B cell (primary cell): ENCODE measurements at places on chromosomes 7 and 10.

DNA sequence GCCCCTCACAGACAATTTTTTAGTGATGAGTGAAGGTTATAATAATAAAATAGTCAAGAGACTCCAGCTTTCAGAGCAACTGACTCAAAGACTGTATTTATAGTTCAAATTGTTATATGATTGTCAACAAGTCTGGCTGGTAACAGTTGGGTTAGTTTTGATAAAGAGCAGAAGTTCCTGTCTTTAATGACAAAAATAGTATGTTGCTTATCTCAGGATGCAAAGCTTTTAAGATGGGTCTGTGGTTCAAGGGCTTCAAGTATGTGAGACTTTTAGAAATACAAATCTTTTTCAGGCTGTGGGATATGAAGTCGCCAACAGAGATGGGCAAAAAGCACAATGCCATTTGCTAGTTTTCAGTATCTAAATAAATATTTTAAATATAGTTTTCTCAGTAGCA is 118.4 kb downstream of the ABCA13 start:
- DNase-seq = no peak

DNA sequence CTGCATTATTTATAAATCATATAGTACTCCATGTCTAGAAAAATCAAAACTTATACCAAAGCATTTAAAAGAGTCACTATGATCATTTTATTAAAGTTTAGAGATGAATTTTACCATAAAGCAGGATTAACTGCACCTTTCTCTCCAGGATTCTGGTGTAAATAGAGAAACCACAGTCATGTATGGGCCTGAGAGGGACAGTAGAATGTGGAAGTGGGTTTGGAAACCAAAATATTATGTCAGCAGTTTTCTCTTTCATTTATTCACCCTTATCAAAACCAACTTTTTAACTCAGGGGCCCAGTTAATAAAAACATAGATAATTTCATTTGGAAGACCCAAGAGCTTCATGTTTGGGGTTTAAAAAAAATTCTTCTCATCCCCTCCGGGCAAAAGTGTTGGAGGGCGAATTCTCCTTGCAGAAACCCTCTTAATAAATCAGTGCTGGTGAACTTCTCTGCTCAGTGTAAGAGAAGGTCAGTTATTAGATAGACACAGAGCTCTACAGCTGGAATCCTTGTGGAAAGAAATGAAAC is 266.2 kb downstream of the CREB5 start:
- no peak for DNase-seq

DNA sequence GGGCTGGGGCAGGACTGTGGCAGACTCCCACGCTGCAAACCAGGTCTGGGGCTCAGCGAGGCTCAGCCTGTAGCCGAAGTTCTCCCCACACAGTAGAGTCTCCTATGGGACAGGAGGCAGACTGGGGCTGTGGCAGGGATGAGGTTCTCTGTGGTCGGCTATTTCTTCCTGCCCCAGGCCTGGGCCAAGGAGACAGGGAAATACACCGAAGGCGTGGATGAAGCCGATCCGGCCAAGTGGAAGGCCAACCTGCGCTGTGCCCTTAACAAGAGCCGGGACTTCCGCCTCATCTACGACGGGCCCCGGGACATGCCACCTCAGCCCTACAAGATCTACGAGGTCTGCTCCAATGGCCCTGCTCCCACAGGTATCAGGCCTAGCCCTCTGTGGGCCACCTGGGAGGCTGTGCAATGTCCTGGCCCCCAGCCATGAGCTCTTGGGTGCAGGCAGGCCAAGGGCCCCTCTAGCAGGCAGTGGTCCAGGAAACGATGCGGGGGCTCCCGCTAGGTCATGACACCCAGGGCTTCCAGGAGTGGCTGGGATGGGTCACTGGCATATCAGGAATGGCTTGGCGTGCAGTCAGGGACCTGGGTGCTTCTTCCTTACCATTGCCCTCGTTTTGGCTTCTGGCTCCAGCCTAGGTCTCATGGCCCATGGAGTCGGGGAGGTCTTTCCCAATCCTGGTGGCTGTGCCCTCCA is 8.1 kb downstream of the IRF5 start:
- no peak for DNase-seq

GRCh38 chr10:52322936-52323335 is 8.9 kb downstream of the DKK1 start:
- no peak for DNase-seq

DNA sequence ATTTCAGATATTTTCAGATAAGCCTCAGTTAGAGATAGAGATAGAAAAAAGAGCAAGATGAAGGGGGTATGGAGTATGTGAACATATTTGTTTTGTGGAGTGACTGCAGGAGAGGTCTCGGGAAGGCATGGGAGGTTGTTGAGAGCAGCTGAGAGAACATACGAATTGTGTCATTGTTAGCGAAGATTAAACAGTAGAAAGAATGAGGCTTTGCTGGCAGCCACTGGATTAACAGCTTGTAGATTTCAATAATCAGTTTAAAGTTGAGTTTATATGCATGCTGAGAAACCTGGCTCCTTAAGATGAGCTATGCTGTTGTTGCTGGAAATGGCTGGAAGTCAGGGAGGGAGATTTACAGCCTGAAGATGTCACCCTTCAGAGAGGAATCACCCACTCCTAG is 100.9 kb upstream of the SORCS3 start:
- DNase-seq = no peak

DNA sequence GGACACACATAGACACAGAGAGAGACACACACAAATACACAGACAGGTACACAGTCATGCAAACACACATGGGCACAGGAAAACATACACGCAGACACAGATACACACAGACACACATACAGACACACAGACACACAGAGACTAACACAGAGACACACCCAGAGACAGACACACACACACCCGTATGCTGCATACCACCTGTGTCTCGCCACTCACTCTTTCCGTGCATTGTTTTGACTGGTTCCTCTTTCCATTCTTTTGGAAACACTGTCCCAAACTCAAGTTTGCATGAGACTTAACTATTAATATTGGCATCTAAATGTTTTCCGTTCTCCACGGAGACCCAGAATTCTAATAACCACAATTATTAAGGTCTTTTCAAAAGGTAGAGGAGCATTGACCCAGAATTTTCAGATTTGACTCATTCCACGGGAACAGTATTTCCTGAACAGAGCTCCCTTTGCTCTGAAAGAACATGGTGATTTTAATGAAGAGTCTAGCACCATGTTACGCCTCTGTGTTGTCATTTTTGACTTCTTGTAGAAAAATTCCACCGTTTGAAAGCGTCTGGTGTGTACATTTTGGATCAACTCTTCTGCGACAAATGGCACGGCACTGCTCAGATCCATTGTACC is 141.2 kb upstream of the RNF32 start:
- no peak for DNase-seq

- DNase-seq = no peak
Observed at GRCh38 chr10:124798781-124799180, 2.8 kb upstream of the ABRAXAS2 start.

DNA sequence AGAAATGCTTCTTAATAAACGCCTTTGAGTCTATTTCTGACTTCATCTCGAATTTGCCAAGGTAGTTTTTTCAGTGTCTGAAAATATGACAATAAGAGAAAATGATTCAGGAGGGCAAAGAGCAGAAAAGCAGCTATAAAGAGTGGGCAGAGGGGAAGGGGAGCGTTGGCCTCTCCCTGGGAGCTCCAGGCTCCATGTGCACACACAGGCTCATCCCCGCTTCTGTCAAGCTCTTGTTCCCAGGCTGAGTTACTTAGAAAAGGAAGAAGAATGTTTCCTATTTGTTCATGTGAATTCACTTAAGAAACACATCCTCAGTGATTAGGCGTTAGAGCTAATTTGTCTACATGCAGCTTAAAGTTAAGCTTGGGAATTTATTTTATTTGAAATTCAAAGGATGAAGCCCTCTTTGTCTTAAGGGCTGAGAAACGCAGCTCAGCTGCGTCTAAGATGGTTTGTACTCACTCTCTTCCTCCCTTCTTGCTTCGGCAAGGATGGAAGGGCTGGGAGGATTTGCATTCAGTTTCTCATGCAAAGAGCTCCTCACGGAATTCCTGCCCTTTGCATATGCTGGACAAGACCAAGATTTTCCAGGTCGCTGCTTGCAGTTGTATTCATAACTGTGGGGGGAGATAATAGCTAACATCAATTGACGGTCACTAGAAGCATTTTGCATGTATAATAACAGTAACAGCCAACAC is 29.0 kb upstream of the ATXN7L1 start:
- DNase-seq = no peak

DNA sequence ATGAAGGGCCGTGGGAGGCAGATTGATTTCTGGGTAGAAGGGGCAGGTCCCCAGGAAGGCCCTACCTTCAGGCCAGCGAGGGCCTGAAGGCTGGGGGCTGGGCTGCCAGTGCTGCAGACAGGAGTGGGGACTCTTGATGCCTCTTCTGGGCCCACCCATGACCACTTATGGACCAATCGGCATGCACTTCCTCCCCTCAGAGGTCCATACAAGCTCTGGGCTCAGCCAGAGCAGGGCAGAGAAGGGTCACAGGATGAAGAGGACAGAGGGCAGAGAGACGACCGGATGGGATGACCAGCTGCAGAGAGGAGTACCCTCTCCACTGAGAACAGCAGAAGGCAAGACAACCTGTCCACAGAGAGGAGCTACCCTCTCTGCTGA is 120.1 kb downstream of the DYNC2I1 start:
- no peak for DNase-seq

DNA sequence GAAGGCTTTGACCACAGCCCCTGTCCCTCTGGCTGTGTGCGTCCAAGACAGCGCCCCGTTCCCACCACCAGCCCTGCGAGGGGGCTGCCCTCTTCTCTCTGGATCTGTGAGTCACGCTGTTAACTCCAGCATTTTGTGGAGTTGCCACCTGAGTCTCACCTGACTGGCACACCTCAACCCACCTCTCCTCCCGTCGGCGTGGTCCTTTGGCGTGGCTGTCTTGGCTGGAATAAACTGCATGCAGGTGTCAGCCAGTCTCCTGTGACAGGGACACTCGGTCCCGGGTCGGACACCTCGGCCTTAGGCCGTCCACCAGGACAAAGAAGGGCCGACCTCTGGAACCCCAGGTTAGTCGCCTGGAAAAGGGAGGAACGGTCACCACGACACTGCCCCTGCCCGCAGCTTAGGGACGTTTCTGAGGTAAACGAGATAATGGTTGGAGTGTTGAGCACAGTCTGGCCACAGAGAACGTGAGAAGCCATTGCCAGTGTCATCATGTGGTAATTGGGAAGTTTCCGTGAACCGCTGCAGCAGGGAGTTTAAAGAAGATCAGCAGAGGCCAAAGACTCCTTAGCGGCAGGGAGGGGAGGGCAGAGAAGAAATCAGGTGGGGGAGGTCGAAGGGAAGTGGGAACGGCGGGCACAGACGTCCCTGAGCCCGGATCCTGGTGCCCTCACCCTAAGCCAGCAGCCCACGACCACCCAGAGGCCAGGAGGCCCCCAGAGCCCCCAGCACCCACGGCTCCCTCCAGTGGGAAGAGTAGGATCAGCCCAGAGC is 73.6 kb upstream of the FAM20C start:
- no peak for DNase-seq

GRCh38 chr10:62512732-62513475 is 138.7 kb downstream of the ZNF365 start:
- DNase-seq = no peak

GRCh38 chr7:1123715-1124114 is 35.8 kb downstream of the GPER1 start:
- no peak for DNase-seq

GRCh38 chr7:80588591-80588990 is 49.9 kb upstream of the CD36 start:
- DNase-seq = no peak

DNA sequence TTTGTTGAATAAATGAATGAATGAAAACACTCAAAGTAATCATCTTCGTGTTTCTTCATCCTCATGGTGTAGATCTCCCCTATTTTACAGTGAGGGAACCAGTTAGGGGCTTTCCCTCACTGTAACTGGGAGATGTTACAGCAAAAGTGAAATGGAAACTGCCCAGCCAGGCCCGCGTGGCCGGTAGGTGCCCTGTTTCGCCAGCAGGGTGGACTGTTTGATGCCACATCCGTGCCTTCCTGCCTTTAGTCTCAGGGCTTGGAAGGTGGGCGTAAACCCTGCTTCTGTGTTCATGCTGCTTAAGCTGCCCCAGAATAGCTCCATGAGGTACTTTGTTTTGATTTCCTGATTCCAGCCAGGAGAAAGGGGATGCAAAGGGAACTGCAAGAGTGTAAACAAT is 268.8 kb downstream of the PLXNA4 start:
- no peak for DNase-seq

- no peak for DNase-seq
Observed at GRCh38 chr7:70599446-70600190, 532.3 kb upstream of the GALNT17 start.

DNA sequence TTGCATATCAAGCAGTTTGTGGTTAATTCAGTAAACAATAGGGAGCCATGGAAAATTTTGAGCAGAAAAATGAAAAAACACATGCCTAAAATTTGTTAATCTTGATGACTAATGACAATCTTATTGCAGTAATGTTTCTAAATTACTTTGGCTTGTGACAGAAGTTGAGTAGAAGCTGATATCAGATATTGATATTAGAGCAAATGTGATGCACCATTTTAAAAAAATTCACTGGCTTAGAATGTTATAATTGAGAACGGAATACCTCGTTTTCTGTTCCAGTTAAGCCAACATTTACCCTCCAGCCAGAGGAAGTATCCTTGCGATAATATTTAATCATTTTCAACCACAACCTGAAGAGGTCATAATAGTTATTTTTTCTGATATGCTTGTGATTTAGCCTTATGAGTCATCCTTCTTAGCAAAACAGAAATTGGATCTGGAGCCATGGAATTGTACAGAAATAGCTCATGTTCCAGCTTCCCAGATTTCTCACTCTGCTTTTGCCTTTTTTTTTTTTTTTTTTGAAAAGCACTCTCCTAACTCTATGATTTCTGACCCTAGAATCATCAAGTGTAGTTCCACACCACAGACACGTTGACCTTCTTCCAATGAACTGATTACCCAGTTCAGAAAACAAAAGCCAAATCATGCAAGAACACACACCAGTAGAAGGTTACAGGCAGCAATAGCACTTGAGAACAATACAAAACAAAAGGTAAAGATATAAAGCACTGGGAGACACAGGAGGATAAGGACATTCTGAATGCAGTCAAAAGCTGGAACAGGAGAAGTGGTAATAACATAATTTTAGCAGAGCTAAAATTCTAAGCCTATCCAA is 96.8 kb upstream of the PHYHIPL start:
- no peak for DNase-seq

DNA sequence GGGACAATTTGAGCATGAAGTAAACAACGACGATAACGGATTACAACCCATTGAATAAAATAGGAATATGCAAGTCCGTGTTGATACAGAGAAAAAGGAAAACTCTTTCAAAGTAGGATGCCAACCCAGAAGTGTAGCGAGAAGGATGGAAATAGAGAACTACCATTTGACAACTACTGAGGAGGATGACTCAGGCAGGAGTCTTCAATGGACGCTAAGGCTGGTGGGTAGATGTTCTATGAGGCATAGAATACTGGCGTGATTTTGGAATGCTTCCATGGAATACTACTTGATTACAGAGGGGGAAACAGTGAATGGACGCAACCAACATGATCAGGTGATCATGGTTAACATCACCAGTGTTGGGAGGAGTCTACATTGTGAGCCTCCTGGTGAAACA is 828 bp upstream of the CFAP70 start:
- DNase-seq = no peak
